ENCODE measurements at places on chromosomes 4 and X.
A peak's percentile ranks its signal among the peaks of the same experiment; 100 is the strongest.

GRCh38 chrX:15939737-15940136, 85.1 kb upstream of the AP1S2 start:
- no peak for DNase-seq

DNA sequence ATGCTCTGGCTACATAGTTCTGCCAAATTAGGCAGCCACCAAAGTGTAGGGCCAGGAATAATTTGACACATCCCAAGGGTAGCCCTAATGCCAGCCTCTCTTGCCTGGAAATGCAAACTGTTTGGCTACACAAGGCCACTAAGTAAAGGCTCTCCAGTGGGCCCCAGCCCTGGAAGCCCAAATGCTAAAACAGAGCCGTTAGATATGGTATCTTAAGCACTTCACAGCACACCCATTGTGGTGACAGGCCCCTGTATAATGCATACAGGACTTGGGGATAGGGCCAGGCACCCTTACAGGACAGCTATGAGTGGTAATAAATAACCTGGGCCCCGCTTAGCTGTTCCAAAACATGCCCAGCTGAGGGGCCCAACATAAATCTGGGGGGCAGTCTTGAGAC, 623.9 kb downstream of the BCOR start:
- no peak for DNase-seq

DNA sequence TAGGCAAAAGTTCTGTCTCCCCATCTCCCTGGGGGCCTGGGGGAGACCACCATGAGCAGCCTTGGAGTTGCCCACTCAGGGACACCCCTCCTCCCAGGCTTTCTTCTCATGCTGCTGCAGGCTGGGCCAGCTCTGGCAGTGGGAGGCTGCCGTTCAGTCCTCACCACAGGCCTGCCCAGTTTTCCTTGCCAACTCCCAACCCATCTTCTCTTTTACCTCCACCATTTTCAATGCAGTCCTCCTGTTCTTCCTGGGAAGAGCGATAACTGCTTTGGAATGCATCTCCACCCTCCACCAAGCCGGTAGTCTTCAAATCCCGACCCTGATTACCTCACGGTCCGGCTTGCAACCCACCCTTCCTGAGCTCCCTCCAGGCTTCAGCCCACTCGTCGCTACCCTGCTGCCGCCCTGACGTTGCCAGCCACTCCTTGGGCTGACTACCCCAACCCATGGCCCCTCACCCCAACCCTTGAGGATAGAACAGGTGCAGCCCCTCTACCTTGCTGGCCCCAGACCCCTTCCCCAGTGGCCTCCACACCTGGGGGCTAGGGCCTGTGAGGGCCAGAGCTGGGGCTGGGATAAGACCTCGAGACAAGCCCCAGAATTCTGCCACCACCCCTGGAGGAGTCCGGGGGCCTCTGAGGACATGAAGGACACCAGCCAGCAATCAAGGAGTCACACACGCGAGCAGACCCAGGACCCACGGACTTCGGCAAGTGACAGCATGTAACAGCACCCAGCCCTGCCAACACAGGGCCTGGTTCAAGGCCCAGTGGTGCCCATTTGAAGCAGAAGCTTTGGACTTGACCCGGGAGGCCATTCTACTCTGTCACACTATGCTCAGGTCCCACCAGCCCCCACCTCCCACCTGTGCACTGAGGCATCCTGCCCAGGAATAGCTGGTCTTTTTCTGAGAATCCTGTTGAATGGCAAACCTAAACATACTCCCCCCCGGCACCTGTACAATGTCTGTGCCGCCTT, 9.2 kb downstream of the WDR1 start:
- DNase-seq = no peak

DNA sequence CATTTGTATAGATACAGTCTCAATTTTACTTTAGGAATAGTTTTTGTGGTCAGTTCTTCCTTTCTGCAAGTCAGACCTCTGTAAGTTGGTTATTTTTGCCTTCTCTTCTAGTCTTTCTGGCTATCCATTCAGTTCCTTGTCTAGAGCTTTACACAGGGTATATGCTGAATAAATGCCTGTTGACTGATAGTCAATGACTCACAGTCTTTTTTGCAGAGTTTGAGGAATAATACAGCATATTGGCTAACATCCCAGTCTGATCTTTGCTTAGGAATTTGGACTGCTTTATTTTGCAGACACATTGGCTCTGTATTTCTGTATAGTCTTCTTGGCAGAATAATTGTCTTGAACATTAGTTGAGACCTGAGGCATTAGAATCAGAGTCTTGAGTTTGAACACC, 132.4 kb downstream of the MAGEC1 start:
- DNase-seq = no peak

GRCh38 chr4:602559-602942, 22.8 kb upstream of the PDE6B start:
- peak; percentile 37 for DNase-seq

- no peak for DNase-seq
These were observed 32.1 kb downstream of the UTP14A start for GRCh38 chrX:129938081-129938480.

DNA sequence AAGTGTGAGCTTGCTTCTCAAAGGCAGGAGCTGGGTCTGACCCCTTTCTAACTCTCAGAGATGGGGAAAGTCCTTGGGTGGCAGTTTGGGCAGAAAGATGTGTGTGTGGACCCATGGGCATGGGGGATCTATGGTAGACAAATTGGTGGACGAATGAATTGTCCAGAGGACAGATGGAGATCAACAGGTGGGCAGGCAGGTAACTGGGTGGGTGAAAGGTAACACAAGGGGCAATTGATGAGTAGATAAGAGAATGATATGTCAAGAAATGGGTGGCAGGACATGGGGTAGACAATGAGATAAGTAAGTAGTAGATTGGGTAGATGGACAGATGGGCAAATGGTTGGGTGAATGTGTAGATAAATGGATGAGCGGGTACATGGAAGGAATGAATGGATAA, 2.9 kb upstream of the KCND1 start:
- no peak for DNase-seq

GRCh38 chr4:153232768-153233167, 28.5 kb downstream of the TRIM2 start:
- no peak for DNase-seq

DNA sequence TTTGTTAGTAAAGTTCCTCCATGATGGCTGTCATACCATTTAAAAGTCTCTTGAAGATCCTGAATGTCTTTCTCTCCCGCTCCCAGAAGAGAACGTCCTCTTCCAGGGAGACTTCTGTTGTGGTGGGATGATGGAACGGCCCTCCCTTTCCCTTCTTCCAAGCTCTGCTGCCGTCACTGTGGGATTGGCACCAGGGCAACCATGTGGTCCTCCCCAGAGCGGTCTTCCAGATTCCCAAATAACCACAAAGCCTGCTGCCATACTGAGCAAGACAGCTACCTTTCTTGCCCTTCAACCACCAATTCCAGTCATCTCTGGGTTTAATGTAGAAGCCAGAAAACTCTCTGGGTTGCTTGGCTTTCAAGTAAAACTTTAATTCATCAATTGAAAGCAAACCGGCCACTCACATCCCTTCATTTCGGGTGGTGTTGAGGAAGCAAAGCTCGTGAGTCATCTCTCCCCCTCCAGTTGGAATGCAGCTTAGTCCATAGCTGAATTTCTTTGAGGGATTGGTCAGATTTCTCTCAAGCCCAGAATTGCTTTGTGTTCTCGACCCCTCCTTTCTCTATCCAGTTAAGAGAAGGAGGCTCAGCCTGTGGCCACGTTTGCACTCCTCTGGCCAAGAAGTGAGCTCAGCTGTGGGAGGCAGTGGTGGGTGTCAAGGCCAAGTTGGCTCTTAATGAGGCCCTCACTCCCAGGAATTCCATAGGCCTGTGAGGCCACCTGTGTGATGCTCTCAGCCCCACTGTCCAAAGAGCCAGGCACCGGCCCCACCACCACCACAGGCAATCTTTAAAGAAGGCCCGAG, 36.9 kb downstream of the FHDC1 start:
- DNase-seq = no peak

DNA sequence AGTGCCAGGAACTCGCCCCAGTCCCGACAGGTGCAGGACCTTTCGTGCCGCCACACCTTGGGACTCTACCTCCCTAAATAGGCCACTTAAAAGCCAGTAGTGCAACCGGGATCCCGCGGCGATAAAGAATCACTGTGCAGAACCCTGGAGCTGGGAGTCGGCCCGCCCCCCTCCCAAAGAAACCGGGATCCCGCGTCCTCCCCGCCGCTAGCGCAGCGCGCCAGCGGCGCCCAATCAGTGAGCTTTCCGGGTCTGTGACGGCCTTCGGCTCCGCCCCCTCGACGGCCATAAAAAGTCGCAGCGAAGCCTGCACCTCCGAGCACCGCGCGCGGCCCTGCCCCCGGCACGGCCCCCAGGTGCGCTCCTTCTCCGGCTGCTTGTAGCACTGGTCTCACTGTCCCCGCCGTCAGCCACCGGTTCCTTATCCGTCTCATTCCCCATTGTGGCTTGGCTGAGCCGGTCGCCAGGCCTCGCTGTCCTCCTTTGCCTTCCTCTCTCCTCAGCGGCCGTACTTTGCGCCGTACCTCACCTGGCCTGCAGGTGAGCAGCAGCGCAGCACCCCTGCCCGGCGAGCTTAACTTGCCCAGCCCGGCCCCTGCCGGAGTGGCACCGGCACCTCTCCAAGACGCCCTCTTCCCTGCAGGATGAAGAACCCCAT, at the start of gene LRAT:
LRAT (plus strand) TSS at position 318 of the 658 bp plus-strand sequence; CDS start at position 645, 327 bp downstream.
- peak; percentile 31 for DNase-seq

All from stimulated activated CD4-positive, alpha-beta T cell treated with anti-CD3 and anti-CD28 coated beads, Interleukin-12 subunit alpha, Interleukin-12 subunit beta, amount 100 ng/mL, for 24 hours (primary cell).